ENCODE measurements at places on chromosomes 5 and 9. TPM values are rescaled to one million over a fixed set of nuclear protein-coding genes. Genes with fewer than 3 reads are reported as not detected.

Gene SMIM33
- not detected for total RNA-seq

Gene SPINK13
- 0.38 TPM for total RNA-seq

Gene ZNF474
- 0.22 TPM for total RNA-seq

Gene SLC25A2
- not detected for total RNA-seq

All from A549 treated with AZD2906 at 1 μM for 4 hours (cell line).